ENCODE measurements at places on chromosomes 11 and 22.

GRCh38 chr22:44811141-44811540 is 58.8 kb downstream of the ARHGAP8 start:
- DNase-seq = no peak

GRCh38 chr22:30909306-30909705 is 59.3 kb downstream of the MORC2 start:
- no peak for DNase-seq

GRCh38 chr22:27732841-27733240 is 68.7 kb downstream of the MN1 start:
- no peak for DNase-seq

DNA sequence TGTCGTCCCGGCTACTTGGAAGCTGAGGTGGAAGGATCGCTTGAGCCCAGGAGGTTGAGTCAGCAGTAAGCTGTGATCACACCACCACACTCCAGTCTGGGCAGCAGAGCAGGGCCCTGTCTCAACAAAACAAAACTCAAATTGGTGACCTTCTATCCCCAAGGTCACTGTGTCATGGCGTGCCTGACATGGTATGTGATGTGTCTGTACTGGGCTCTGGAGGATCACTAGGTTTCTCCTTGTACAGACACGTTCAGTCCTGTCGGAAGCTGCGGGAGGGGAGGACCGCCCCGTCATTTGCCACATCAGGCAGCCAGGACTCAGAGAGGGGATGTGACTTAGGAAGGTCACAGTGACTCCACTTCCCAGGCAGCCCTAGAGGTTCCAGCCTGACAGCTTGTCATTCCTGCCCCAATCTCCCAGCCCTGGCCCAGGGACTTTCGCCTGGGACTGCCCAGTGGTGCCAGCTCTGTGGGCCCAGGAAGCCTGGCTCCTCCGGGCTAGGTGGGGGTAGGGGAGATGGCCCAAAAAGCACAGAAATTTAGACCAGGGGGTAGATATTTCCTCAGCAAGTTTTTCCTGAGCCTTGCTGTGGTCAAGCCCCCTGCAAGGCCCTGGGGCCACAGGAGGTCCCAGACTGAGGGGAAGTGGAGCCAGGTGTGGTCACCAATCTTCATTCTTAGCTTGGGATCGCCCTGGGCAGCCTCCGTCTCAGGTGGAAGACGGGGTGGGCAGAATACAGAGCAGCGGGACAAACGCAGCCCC is 53.2 kb downstream of the TRIOBP start:
- DNase-seq = no peak

DNA sequence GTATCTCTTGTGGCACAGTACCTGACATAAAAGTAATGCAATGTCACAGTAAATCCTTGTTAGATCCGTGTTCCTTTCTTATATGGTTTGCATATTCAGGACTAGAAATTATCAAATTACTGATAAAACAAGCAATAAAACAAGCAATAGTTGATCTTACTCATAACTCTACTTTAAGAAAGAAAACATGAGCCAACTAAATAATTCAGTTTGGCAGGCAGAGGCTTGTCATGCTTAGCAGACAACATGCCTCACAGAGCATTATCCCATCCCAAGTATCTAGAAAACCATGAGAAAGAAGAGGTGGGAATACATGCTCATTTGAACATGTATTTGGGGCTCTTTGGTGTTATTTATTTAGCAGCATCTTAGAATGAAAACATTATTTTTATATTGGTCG is 241.9 kb downstream of the SOX6 start:
- no peak for DNase-seq

Data from activated CD8-positive, alpha-beta memory T cell treated with anti-CD3 and anti-CD28 coated beads for 1 hour (primary cell).